ENCODE measurements at places on chromosomes 6 and 20.

DNA sequence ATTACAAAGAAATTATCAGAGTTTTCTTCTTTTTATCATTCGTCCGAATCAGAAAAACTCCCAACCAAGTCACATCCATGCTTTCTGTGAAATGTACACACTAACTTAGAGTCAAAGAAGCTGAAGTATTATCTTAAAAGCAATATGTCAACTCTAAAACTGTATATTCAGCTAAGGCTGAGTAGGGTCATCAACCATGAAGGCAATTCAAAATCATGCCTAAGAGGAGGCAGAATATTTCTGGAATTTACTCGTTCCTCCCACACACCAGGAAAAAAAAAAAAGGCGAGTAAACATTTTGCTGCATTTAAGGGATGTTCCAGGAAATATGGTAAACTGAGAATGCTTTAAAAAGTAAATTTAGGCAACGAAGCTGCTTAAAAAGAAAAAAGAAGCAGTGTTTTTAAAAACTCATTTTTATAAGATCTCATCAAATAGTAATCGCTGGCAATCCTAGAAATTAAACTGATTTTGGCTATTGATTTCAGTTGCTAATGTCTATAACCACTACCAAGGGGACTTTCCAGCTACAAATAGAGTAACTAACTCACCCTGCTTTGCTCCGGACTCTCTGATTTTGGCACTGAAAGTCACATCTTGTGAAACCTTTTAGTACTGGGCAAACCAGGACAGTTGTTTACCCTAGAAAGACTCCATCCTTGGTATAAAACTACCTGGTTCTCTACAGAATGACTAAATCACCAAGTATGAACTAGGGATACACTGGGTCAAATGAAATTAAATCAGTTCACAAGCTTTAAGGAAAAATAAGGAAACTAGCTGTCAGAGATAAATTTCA lies 82.8 kb downstream of the MBOAT1 start:
- no peak for DNase-seq

- no peak for DNase-seq
Measured at GRCh38 chr6:152232501-152233151, 404.5 kb downstream of the SYNE1 start.

DNA sequence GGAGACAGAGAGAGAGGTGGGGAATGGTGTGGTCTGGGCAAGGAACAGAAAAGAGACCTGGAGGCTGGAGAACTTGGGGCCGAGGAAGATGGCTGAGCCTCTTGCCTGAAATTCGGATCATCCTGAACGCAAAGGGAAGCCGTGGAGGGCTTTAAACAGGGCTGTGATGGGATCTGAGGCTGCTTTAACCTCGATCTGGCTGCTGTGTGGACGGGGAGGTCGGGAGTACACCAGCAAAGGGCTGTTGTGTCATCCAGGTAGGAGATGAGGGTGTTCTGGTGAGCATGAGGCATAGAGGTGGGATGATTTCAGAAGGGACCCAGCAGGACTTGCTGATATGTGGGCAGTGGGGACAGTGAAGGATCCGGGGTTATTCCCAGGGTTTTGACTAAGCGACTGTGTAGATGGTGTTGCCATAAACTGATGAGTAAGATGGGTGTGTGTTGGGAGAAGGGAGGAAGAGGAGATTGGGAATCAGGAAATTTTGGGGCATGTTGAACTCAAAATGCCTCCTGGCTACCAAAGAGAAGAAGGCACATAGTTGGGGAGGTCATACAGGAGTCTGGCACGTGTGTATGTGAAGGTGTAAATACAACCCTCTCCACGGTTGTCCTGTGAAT lies 158.5 kb downstream of the NFATC2 start:
- no peak for DNase-seq

DNA sequence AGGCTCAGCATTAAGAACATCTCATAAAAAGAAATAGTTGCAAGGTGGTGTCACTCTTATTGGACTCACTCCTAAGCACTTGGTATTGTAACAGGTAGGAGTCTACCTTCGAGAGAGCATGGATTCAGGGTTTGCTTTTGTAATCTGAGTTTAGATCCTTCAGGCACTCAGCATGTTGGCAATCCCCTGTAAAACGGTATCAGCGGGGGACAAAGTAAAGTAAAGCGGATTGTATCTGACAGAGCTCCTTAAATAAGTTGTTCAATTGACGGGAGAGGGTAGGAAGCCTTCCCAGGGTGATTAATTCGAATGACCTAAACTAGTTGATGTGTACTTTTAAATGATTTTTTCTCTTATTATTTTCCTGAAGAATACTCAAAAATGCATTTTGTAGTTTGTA lies 869.8 kb upstream of the EPHA7 start:
- DNase-seq, result no peak

DNA sequence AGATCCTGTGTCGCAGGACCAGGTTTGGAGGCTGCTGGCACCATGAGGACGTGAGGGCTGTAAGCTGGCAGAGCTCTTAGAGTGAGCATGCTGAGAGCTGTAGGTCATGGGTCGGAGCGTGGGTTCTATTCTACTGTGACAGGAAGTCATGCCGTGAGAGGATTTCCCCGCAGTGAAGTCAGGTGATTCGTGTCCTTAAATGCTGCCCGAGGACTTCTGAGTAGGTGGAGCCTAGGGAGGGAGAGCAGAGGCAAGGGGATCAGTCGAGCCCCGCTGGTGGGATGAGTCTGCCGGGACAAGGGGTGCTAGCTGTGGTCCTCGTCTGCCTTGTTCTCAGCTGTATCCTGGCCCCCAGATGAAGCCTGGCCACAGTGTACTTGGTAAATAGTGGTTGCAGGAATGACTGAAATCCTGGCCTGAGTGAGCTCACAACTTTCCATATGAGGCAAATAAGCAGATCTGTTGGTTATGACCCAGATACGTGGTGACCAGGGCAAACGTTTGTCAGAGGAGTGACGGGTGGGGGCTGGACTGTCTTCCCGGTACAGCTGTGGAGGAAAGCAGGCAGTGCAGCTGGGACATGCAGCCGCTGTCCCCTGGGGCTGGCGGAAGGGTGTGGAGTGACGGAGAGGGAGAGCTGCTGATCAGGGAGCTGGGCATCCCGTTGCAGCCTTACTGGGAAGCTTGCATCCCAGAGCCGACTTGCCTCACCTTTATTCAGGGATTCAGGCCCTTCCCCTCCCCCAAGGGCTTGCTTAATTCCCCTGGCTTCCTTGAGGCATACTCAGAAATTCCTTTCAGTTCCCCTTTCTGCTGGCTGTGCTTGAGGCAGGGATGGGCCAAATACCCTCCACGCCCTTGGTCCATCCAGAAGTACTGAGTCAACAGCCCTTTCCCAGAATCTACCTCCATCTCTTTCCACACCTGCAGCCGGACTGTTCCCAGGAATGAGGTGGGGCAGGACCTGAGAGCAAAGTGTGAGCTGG lies 250.9 kb upstream of the RREB1 start:
- DNase-seq, result no peak

DNA sequence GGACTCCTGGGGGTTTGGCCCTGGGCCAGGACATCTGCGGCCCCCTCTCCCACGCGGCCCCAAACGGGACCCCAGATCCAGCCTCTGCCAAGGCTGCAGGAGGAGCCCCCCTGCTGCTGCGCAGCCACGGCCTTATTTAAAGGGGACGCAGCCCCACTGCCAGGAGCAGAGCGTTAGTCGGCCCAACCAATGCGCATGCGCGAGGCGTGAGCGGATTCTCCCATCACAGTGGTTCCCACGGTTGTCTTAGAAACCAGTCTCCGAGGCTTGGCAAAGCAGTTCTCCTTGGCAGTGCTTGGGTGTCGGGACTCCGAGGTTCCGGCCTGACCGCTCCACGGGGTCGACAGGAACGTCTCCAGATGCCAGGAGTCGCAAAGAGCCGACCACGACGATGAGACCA lies 288.3 kb upstream of the ZNF337 start:
- no peak for DNase-seq

DNA sequence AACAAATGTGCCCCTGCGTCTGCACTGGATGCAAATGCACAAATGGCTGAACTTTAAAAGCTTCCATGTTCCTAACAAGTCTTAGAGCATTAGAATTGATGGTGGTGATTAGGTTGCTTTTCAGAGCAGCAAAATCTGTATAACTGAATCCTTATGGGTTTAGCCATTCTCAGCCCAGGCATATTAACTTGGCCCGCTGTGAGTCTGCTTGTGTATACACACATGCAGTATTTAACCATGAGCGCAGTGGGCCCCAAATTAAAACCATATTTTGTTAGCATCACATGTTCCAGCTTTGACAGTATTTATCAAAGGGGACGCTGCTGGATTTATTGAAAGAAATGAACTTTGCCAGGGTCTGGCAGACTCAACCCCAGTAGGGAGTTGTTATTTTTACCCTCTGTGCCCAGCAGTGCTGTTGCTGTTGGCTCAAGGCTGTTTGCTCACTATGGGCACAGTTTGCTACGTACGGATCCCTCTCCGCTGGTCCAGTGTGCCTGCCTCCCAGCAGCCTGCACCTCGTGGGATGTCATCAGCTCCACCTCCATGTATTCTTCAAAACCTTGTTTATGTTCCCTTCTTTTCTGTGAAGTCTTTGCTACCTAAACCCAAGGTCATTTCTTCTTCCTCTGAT lies 144.7 kb downstream of the QRSL1 start:
- no peak for DNase-seq

- DNase-seq, result no peak
Measured at GRCh38 chr6:16041327-16041726, 87.6 kb upstream of the MYLIP start.

DNA sequence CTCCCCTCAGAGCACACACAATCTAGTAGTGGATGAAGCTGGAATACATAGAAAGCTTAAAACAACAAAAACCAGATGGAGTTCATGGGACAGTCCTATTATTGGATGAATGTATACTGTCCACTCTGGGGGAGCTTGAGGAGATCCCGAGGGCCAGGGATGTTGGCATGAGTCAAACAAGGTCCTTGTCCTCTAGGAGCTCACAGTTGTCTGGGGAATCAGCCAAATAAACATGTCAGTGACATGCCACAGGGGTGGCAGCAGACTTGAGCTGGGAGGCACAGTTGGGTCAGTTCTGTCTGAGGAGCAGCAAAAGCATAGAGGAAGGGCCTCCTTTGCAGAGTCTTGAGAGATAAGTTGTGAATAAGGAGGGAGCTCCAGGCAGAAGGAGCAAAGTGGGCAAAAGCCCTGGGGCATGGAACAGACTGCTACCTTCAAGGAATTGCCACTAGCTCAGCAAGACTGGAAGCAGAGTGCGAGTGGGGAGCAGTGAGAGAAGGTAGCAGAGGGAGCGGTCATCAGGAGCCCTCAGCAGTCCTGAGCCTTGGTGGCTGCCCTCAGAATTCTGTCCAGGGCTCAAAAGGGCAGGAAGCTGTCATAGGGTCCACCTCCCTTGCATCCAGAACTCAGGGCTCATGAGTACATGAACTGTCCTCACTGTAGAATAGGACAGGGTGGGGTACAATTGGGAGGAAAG lies 22.1 kb downstream of the L3MBTL1 start:
- DNase-seq, result no peak

DNA sequence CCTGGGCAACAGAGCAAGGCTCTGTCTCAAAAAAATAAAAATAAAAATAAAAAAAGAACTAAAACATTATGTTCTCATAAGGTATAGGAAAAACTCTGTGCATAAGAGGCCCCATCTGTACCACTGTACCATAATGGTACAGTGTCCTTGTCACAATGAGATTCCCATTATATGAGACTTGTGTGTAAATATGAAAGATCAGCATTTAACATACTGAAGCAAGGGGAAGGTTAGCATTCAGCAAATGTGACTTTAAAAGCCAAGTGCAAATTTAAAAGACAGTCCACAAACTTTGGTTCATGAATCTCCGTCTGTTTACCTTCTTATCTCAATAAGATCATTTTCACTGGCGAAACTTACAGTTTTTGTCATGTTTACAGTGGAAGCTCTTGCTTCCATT lies 16.2 kb downstream of the DSP start:
- DNase-seq, result no peak

GRCh38 chr6:27332692-27333641 lies 20.9 kb upstream of the POM121L2 start:
- DNase-seq, result peak; percentile 30

GRCh38 chr6:14134211-14134910 lies 16.8 kb downstream of the CD83 start:
- peak; percentile 39 for DNase-seq

DNA sequence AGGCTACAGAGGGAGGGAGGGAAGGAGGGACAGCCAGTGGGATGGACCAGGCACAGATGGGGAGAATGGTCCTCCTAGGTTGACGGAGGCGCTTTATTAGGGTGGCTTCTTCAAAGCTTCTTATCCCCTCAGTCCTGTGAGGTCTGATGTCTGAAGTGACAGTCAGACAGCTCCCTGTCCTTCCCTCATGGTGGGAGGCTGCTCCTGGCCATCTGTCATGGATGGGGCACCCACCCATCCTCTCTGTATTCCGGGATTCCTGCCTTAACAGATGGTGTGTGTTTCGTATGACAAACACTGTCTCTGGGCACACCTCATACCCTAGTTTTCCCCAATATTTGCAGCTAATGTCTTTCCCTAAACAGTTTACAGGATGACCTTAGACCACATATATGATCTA lies 7.9 kb downstream of the RIN2 start:
- no peak for DNase-seq

GRCh38 chr20:46430921-46431712 lies 24.7 kb upstream of the ELMO2 start:
- DNase-seq, result no peak

DNA sequence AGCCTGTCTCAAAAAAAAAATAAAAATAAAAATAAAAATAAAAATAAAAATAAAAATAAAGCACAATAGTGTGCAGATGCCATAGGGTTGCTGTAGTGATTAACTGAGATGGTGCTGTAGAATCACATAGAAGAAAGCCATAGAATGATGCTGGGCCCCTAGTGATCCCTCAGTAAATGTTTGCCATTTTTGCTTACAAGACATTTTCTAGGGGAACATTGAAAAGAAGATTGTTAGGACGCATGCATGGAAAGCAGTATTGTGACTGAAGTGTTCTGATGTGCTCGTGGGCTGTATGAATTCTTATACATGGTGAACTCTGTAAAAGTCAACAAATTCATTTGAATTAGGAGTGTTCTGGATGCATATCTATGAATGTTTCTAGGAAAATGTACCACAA lies 22.0 kb upstream of the SAMD3 start:
- DNase-seq, result no peak

- no peak for DNase-seq
Measured at GRCh38 chr6:107444277-107444676, 15.1 kb downstream of the PDSS2 start.

DNA sequence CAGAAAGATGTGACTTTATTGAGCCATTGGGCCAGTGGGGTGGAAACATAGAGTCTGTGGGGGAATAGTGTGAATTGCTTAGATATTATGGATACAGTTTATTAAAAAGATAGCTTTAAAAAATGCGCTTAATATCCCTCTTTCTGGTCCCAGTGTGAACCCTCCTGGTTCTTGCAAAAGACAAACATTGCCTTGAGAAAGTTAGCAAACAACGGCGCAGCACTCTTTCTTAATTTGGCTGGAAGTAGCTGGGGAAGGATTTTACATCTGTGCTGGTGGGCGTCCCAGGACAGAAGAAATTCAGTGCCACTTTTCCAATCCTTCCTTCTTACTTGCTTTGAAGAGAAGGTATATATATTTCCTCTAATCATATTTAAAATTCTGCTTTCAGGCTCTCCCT lies 191.4 kb upstream of the ZFP64 start:
- DNase-seq, result no peak

- no peak for DNase-seq
Measured at GRCh38 chr6:33976437-33977360, 169.2 kb downstream of the GRM4 start.

GRCh38 chr6:54096811-54097210 lies 14.4 kb upstream of the MLIP start:
- DNase-seq, result no peak
